Activated CD8-positive, alpha-beta T cell treated with anti-CD3 and anti-CD28 coated beads, Interleukin-2, amount 10 ng/mL, durations not matched to agents 7 days and 5 days (primary cell): ENCODE measurements at places on chromosomes 6 and 20.

- DNase-seq, result no peak
Observed at GRCh38 chr6:21244897-21245470, 348.6 kb upstream of the SOX4 start.

DNA sequence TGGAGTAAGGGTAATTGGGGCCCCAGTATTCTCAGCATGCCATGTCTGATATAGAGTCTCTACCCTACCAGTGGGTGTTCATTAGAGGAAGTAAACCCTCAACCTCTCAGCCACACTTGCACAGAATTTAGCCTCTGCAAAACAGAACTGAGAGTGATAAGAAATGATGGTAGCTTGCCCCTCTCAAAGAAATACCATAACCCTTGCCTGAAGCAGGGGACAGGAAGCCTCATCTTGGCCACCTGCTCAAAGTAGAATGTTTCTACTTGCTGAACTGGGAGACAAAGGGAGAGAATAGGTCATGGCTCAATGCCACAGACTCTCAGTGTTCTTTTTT is 33.7 kb downstream of the SPTLC3 start:
- DNase-seq, result no peak

- no peak for DNase-seq
Observed at GRCh38 chr6:138161088-138161337, 726 bp upstream of the ARFGEF3 start.

DNA sequence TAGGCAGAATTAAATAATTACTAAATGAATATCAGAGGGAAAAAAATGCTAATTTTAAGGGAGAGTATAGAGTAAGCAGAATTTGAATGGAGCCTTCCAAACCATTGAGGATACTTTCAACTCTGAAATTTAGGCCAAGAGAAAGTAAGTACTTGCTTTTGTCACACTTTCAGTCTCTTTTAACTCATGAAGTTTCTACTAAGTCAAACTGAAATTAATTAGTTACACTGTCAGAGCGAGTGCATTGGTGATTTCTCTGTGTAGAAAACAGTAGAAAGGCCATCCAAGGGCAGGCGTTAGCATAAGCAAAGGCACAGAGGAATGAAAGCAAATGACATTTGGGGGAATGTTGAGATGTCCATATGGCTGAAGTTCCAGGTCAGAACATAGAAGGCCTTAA is 92.9 kb downstream of the PLEKHG1 start:
- no peak for DNase-seq
